ENCODE measurements at places on chromosomes 12 and 14.

DNA sequence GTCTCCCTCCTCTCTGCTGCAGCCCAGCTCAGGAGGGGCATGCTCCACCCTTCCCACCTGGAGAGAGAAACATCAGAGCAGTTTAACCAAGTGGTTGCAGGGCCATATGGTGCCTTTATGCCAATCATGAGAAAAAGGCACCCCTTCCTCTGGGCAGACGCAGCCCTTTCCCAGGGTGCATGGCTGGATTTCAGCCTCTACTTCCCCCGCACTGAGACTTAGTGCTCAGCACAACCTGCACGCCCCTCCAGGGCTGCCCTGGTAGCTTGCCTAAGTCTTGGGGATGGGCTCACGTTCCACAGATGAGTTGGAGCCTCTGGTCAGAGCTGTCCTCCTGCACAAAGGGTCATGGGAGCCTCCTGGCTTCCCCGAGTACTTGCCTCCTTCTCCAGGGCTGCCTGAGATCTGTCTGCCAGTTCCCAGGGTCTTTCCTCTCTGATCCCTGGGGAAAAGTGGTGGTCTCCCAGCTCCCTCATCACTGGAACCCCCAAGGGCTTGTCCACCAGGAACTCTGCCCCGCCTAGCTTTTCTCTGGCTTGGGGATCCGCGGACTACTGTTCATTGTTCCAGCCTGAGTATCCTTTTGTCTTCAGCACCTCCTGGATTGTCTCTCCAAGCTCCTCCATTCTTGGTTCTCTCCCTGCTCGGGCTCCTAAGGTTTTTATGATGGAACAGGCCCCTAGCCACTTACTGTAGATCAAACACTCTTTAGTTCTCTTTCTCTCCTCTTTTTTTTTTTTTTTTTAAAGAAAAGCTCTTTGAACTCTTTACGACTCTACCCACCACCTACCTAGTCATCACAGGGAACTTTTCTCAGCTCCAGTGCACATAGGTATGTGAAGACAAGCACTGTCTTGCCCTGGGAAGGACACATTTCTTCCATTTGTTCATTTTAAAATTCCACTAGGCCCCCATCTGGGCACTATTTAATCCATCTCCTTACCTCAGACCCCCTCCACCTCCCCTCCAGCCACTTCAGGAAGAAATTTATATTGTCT, 6.1 kb upstream of the KRT74 start:
- DNase-seq = no peak

GRCh38 chr12:473863-474577, 14.3 kb downstream of the B4GALNT3 start:
- DNase-seq = no peak

- DNase-seq = no peak
Observed at GRCh38 chr12:93050026-93050747, 121.1 kb upstream of the EEA1 start.

GRCh38 chr14:49783394-49784014, 15.6 kb downstream of the KLHDC2 start:
- DNase-seq = no peak
